ENCODE measurements at places on chromosomes 2 and 18.
A peak's percentile ranks its signal among the peaks of the same experiment; 100 is the strongest.

GRCh38 chr18:58649966-58650816 lies 21.1 kb upstream of the MALT1 start:
- DNase-seq, result no peak

GRCh38 chr2:69791045-69791444 lies 38.4 kb upstream of the GMCL1 start:
- DNase-seq, result no peak

GRCh38 chr18:62420513-62421209 lies 95.6 kb downstream of the TNFRSF11A start:
- peak; percentile 38 for DNase-seq

DNA sequence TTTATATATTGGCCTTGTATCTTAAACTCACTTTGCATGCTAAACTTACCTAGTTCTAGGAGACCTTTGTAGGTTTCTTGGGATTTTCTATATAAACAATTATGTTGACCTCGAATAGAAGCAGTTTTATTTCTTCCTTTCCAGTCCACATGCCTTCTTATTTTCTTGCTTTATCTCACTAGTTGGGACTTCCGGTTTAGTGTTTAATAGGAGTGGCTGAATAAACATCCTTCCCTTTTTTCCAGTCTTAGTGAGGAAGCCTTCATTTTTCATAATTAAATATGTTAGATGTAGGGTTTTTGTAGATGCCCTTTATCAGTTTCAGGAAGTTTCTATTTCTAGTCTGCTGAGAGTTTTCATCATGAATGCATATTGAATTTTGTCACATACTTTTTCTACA lies 347.3 kb upstream of the HNRNPA3 start:
- DNase-seq, result no peak

GRCh38 chr2:102141970-102142828 lies at the start of gene IL1R1:
IL1R1 (plus strand) TSS chr2:102142746; CDS start chr2:102157725, 14,979 bp downstream.
- no peak for DNase-seq

GRCh38 chr18:56748698-56749268 lies 97.6 kb downstream of the WDR7 start:
- DNase-seq, result no peak
